ENCODE measurements at places on chromosomes 1 and 21.

- DNase-seq = no peak
Measured at GRCh38 chr1:111221633-111222291, 5.8 kb upstream of the CHI3L2 start.

DNA sequence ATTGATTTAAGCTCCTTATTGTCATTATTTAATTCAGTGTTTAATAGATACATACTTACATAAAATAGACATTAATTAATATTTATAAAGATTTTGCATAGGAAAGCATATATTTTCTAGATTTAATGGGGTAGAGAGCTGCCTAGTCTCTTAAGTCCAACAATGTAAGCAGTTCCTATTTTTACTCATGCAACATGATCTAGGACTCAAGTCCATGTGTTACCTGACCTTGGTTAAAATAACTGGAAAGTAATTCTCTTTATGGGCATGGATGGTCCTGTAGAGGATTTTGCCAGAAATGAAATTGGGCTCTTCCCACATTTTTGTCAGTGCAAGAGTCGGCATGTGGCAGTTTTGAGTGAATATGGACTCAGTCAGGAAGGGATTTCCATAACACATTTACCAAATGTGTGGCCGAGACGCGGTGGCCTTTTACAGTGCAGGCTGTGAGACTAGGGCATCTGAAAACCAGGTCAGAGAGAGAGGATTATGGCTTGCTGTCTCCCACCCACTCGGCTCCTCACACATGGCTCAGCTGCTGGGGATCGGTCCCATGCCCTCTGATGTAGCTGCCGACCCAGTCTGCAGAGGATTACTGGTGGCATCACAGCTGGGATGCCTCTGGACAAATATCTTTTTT is 6.2 kb upstream of the KIF1B start:
- DNase-seq = no peak

GRCh38 chr1:79587229-79587628 is 580.7 kb upstream of the ADGRL4 start:
- DNase-seq = no peak

DNA sequence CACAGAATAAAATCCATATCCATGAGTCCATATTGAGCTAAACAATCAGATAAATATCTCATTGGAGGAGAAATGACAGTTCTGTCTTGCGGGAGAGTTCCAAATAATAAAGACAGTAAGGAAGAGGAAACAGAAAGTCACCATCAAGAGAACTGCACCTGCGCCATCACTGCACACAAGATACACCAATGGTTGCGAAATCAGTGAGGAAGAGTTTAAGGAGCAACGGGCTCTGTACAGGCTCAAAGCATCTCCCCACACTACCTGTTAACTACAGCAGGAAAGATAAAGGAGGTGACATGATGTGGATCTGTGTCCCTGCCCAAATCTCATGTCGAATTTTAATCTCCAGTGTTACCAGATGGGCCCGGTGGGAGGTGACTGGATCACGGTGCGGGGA is 7.8 kb downstream of the C2CD2 start:
- DNase-seq = no peak

DNA sequence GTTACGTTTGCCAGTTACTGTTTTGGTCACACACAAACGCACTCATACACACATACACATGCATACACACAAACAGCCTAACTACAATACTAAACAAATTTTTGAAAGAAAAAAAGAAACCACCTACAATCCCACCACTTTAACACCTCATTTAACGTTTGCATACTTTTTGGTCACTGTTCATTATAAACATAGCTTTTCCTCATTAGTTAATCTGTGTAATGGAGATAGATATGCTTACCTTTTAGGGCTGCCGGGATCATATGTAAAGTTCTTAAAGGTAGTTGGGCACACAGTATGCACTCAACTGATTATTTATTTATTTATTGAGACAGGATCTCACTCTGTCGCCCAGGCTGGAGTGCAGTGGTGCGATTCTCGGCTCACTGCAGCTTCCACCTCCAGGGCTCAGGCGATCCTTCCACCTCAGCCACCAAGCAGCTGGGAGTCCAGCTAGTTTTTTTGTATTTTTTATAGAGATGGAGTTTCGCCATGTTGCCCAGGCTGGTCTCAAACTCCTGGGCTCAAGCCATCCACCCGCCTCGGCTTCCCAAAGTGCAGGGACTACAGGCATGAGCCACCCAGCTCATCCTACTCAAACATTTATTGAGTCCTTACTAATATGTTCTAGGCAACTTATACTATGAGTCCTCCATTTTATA is 677 bp upstream of the BCL10 start:
- no peak for DNase-seq

DNA sequence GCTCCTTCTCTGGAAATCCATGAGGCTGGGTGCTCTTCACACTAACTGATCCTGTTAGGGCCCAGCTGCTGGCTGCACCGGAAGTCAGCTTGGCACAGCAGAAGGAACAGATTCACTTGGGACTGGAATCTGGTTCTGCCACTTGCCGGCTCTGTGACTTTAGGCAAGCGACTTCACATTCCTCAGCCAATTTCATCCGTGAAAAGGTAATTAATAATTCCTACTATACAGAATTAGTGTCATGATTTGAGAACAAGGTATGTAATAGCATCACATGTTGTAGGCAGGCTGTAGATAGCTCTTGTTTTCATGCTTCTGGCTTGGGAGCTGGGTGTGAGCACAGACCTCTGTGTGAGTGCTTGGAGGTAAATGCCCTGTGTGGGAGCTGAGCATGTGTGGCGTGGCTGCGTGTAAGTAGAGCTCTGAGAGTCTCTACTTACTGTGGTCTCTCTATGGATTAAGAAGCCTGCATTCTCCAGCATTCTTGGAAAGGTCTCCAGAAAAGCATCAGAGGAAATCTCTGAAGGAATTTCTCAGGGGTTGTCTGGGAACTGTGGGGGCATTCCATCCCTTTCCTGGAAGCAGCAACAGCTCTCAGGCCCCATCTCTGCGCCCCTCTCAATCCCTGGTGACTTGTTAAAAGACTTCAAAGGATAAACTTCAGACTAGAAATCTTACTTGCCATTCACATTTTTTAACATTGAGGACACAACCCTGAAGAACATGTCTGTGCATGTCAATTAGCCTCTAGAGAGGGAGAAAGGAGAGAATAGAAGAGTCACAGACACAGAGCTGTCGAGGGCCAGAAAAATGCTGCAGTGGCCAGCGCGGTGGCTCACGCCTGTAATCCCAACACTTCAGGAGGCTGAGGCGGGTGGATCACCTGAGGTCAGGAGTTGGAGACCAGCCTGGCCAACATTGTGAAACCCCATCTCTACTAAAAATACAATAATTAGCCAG is 47.7 kb upstream of the PPM1J start:
- no peak for DNase-seq

GRCh38 chr1:94579876-94580294 is 38.3 kb upstream of the F3 start:
- DNase-seq = no peak

- no peak for DNase-seq
Measured at GRCh38 chr1:39159224-39160036, 45.1 kb upstream of the MACF1 start.

- DNase-seq = no peak
Measured at GRCh38 chr1:153432874-153433681, 16.8 kb downstream of the S100A7A start.

All from renal cortex interstitium (tissue), 15 donors.